ENCODE measurements at places on chromosomes 3 and 15.

GRCh38 chr3:68817243-68817642 lies 115.1 kb downstream of the TAFA4 start:
- no peak for DNase-seq

- DNase-seq: no peak
Observed at GRCh38 chr3:59774000-59774399, 724.2 kb upstream of the CFAP20DC start.

DNA sequence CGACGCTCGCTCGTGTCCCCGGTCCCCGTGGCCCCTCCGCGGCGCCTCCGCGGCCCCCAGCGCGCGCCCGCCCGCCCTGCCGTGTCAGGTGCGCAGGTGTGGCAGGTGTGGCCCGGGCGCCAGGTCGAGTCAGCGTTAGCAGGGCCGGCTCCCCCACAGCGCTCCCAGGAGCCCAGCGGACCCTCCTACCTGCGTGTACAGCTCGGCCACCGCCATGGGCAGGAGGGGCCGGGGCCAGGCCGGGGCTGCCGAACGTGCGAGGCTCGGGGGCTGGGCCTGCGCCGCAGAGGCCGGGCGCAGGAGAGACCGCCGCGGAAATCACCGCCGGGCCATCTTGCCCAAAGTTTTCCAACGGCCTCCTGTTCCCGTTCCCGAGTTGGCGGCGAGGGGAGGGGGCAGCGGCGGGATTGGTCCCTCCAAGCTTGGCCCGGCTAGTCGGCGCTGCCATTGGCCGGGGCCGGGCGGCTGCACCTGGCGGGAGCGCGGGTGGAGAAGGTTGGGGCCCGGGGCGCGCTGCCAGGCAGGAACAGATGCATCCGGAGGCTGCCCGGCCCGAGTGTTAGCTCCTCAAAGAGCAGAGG lies at the start of gene MYO5C:
MYO5C (minus strand) TSS at position 384 of the 581 bp plus-strand sequence; CDS start at position 216, 168 bp downstream.
- no peak for DNase-seq

DNA sequence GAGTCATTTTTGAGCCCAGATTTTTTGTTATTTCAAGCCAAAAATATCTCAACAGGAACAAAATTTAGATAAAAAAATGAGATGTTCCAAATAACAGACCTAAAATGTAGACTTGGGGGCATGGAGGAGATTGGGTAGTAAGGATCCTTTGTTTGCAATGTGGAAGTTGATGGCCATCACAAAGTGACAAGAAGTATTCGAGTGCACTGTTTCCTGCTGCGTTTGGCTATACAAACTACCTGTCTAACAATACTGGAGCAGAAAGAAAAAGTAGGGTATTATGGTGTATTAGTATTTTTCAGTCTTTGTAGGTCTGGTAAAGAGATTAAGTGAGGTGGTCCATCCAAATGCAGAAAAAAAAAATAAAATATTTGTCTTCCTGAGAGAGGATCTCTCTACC lies 284.2 kb downstream of the C3orf38 start:
- no peak for DNase-seq

DNA sequence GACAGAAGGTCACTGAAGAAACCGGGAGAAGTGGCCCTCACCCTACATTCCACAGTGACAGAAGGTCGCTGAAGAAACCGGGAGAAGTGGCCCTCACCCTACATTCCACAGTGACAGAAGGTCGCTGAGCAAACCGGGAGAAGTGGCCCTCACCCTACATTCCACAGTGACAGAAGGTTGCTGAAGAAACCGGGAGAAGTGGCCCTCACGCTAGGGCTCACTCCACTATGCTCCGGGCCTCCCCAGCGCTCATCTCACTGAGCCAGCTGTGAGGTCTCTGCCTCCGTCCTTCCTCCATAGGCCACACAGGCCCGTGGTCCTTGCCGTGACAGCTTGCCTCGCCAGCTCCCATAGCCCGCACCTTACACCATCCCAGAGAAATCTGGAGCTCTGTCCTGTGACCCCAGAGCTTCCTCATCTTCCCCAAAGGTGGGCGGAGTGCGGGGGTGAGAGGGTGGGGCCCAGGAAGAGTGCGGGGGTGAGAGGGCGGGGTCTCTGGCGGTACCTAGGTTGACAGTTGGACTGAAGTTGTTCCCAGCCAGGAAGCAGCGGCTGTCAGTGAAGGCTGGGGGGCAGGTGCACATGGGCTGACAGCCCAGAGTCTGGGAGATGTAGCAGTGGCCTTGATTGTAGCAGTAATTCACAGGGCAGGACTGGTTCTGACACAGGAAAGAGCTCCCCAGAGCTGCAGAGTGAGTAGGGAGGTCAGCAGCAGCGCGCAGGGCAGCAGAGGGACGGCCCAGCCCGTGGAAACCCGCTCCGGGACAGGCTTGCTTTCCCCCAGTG lies 32.0 kb downstream of the MUC20 start:
- no peak for DNase-seq

GRCh38 chr3:4343258-4343657 lies 40.1 kb downstream of the SETMAR start:
- DNase-seq: no peak

- DNase-seq: no peak
Observed at GRCh38 chr3:115246461-115247020, 99.5 kb upstream of the ZBTB20 start.

DNA sequence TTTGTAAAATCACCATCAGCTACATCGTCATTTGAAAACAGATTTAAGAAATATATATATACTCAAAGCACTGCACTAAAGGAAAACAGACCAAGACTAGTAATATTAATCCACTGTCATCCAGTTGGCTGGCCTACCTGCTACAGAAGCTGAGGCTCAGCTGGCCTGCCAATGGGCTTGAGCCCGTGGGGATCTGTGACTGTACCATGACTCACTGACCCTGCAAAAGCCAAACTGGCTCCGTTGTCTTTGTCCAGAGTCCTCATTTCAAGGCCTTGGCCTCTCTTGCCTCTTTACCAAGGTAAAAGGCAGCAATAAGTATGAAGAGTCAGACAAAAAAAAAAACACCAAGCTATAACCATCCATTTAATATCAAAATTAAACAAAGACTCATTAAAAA lies 463.5 kb upstream of the RASGRP1 start:
- no peak for DNase-seq

- no peak for DNase-seq
Observed at GRCh38 chr3:71166339-71167240, 416.9 kb downstream of the FOXP1 start.

DNA sequence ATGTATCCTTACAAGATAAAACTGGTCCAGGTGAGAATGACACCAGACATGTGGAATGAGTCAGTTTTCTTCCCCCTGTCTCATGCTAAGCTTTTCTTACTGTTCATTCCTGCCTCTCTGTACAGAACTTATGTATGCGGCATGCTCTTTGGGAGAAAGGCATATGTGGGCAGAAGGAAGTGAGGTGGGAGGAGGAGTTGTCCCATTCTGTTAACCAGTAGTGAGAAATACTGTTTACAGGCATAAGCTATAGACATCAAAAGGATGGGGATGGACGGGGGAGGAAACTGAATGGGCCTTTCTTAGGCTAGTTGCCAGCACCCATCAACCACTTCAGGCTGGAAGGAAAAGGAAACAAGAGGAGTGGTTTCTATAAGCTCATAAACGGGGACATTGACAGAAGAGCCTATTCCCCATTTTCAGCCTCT lies 143.6 kb upstream of the BHLHE40 start:
- DNase-seq: no peak

GRCh38 chr3:99845331-99845730 lies 27.7 kb downstream of the CMSS1 start:
- DNase-seq: no peak

DNA sequence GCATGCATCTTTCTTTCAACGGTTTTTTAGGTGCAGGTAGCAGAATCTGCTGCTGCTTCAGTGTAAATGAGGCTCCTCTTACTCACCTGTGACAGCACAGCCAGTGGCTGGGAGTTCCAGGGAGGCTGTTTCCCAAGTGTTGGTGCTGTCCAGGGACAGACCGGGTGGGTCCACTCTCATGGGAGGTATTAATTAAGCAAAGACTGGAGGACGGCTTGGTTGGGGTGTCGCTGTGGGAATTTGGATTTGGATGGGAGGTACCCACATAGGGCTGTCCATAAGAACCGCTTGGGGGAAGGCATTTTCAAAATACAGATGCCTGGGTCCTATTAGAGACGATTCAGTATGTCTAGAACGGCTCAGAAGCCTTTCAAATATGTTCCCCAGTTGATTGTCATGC lies 42.9 kb downstream of the SV2B start:
- DNase-seq: no peak

DNA sequence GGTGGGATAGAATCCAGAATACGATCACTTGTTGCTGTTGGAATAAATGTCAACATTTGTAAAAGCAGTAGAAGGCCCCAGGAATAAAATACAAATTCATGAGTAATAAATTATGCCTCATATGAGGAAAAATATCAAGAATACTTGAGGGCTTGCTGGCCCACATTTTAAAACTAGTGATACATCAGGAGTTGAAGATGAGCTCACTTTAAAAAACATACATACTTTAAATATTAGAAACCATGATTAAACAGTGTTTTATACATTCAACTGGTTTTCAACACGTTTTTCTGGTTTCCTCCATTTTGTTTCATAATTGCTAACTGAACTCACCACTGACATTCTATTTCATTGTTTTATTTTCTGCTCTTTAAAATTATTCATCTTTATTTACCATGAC lies 141.4 kb downstream of the TFG start:
- no peak for DNase-seq

DNA sequence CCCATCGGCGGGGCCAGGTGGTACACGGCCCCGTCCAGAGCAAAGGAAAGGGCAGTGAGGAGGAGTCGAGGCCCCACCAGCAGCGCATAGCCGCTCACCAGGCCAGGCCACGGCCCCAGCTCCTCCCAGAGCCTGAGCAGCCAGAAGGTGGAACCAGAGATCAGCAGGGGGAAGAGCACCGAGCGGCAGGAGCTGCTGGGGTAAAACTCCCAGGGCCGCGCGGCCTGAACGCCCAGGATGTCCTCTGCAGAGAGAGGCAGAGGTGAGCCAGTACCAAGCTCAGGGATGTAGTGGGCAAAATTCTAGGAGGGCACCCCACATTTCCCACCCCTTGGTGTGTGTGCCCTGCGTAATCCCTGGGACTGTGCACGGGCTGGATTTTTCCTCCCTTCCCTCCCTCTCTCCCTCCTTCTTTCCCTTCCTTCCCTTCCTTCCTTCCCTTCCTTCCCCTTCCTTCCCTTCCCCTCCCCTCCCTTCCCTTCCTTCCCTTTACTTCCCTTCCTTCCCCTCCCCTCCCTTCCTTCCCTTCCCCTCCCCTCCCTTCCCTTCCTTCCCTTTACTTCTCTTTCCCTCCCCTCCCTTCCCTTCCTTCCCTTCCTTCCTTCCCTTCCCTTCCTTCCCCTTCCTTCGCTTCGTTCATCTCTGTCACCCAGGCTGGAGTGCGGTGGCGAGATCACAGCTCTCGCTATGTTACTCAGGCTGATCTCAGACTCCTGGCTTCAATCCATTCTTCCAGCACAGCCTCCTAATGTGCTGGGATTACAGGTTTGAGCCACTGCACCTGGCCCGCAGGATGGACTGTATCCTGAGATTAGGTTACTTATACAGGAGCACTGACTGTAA lies 6.3 kb upstream of the NCBP2 start:
- DNase-seq: no peak
